ENCODE measurements at places on chromosomes 13 and 19.

GRCh38 chr19:53532362-53532761 is 5.6 kb upstream of the ZNF331 start:
- DNase-seq: no peak

DNA sequence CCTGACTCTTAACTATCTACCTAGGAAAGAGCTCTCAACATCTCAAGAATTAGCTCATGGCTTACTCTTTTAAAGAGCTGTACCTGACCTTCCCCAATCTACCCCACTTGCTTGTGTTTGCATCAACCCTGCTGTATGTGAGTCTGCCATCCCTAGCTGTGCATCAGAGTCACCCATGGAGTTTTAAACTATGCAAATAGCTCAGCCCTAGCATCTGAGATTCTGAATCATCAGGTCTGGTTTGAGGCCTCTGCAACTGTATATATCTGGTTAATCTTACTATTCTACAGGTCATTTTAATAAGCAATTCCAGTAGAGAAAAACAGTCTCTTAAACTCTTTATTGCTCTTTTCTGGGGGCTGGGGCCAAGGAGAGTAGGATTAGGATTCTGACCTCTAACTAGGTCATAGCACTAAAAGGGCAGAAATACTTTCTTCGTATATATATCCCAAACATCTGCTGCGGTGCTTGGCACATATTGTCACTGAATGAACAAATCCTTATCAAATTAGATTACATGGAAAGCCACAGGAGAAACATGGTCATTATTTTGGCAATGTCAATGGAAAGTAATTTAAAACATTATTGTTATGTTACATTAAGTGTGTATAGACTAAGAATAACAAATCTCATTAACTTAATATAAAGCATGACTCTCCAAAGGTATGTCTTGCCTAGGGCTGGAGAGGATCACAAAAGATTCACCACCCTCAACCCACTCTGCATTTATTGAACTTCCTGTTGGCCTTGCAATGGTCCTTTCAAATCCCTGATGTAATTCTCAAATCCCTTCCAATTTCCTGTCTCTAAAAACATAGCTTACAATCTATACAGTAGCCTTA is 232.2 kb downstream of the DACH1 start:
- DNase-seq: no peak

DNA sequence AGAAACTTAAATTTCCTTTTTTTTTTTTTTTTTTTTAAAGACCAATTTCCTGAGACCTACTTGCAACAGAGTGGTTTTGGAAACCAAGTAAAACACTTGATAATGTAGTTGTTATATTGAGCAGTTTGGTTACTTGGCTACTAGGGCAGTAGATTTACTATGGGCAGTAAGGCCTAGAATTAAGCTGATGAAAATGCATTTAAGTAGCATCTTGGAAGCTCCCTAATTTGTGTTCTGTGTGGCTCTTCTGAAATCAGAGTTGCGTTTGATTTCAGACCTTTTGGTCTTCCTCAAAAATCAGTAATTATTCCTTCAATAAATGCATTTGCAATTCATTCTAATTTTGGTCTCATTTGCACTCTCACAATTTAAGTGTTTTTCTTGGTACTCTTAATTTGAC is 810 bp downstream of the GPR180 start:
- no peak for DNase-seq

DNA sequence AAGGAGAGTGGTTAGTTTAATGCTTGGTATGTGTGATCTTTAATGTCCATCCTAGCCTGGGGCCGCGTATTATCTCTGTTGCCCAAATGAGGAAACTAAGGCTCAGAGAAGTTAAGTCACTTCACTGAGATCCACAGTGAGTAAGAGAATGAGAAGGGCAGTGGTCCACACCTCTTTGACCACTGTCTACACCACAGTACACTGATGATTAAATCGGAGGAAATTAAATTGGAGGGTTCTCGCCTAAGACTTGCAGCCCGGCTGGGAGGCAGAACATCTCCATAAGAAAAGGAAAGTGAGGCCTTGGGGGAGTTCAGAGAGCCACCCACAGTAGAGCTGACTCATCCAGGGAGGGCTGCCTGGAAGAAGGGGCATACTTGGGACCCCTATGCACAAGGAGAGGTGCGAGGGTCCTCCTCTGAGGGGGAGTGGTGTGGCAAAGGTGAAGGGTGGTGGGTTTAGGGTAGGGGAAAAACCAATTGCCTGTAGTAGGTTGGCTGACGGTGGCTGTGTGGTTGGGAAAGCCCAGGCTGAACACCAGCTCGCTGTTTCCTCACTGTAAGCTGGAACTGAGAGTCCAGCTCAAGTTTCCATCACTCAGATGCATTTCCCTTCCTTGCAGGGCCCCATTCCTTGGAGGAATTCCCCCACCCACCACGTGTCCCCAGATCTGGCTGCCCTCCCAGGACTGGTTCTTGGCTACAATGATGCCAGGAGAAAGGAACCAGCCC is 15.0 kb upstream of the DHRS12 start:
- no peak for DNase-seq

GRCh38 chr13:40818926-40819325 is 29.5 kb downstream of the SLC25A15 start:
- DNase-seq: no peak

DNA sequence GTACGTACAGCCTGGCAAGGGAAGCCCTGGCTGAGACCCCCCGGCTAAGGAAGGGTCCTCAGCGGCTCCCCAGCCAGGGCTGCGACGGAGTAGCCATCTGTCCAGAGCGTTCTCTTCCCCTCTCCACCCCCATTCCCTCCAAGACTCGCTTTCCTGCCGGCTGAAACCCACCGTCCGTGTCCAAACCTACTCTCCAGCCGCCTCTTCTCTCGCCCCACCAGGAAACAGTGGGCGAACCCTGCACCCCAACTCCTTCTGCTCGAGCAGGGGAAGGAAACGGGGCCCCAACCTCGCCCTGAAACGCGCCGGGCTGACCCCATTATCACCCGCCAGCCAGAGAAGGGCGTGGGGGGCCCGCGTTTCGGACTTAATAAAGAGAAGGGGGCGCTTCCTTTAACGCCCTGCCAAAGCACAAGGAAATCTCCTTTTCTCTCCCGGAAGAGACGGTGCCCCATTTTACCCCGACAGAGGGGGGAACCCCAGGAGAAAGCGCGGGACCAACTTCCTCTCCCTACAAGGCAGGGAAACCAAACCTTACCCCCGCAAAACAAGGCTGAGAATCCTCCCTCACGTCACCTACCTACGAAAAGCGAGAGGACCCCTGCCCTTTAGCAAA is 2.5 kb downstream of the ZC3H4 start:
- DNase-seq: no peak

- no peak for DNase-seq
These were observed 11.7 kb upstream of the TMEM255B start for GRCh38 chr13:113747291-113747833.

DNA sequence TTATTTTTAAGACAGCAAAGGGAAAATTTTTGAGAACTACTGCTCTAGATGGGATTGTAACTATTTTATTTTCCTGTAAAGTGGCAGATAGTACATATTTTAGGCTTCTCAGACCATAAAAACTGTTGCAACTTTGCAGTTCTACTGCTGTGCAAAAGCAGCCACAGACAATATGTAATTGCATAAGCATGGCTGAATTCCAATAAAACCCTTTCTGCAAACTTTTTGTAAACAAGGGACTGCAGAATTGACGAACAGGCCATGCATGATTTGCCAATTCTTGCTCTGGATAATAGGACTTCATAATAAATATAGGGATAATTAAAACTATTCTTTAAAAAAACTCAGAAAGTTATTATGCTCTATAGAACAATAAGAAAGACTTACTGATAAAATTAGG is 149.1 kb downstream of the SLITRK5 start:
- DNase-seq: no peak

Data from right renal cortex interstitium (tissue), 3 donors.